ENCODE measurements at places on chromosomes 12 and 14. TPM values are rescaled to one million over a fixed set of nuclear protein-coding genes. Genes with fewer than 3 reads are reported as not detected.

- no peak for DNase-seq
These were observed 5.3 kb upstream of the RAB35 start for GRCh38 chr12:120121766-120122293.

- DNase-seq = no peak
These were observed 142.0 kb downstream of the DUSP6 start for GRCh38 chr12:89210277-89210676.

GRCh38 chr12:80413462-80413861 lies 30.6 kb upstream of the PTPRQ start:
- DNase-seq = no peak

- no peak for DNase-seq
These were observed 103.1 kb downstream of the RFLNA start for GRCh38 chr12:124397807-124398577.

GNB3 gene
- total RNA-seq = 1.4 TPM

- no peak for DNase-seq
These were observed 415.2 kb upstream of the GARIN6 start for GRCh38 chr12:99232324-99232723.

GRCh38 chr12:7206691-7207090 lies 17.2 kb downstream of the PEX5 start:
- DNase-seq = no peak

DNA sequence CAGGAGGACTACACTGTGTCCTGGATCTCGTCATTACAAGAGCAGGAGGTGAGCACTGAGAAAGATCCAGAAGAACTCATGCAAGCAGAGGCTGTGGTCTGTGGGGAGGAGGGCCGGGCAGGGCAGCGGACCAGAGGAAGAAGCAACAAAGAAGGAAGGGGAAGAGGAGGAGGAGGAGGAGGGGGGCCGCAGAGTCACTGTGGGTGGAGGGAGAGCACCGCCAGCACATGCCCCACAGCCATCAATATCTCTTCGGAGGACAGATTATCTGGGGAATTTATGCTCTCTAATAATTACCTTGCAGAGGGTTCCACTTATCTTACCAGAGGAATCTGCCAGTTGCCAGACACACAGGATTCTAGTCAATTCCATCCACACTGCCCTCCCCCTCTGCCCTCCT lies 105.6 kb downstream of the DPF3 start:
- no peak for DNase-seq

FAM222A gene
- total RNA-seq = 0.36 TPM

DNA sequence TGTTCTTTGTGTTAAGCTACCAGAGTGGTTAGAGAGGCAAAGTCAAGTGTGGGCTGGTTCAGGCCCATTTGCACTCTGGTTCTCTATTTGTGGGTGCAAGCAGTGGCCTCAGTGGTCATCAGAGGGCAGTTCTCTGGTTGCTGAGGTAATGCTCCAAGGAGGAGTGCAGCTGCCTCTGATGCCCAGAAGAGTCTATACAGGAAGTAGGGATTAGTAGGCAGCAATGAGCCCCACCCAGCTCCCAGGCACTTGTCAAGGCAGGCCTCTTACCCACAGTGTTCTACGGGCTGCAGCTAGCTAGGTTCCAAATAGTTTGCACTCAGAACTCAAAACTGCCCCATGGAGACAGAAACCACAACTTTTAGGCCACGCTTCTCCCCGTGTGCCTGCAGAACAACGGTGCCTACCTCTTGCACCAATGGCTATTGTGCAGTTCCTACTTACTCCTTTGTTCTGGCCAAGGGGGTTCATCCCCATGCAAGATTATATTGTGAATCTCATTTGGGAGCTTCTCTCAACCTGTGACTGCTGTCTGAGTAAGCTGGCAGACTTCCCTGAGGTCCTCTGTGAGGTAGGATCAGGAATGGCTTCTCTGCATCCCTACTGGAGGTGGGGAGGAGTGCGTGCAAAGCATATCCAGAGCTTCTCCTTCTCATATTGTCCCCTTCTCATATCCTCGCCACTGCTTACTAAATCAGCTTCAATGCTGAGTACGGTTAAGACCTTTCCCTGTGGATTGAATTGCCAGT lies 410.3 kb upstream of the LMO3 start:
- no peak for DNase-seq

SNW1 gene
- total RNA-seq = 65.7 TPM

GRCh38 chr14:46048127-46048526 lies 603.5 kb downstream of the RPL10L start:
- DNase-seq = no peak

All from osteoblast (primary cell).